ENCODE measurements at places on chromosomes 5 and 9.

DNA sequence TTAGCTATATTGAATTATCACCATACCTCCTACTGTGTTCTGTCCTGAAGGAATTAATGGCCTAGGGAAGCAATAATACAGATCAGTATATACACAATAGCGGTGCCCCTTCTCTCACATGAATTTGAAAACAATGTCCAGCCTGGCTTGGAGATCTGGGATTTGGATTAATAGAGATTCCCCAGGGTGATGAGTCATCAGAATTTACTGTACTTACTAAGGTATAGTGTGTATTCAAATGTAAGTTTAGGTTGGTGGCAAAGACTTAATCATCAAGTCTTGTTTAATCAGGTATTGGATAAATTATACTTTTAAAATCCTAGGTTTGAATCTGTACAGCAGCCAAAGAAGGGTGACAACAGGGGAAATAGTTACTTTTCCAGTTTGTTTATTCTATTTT is 121.5 kb downstream of the FEM1C start:
- DNase-seq: no peak

DNA sequence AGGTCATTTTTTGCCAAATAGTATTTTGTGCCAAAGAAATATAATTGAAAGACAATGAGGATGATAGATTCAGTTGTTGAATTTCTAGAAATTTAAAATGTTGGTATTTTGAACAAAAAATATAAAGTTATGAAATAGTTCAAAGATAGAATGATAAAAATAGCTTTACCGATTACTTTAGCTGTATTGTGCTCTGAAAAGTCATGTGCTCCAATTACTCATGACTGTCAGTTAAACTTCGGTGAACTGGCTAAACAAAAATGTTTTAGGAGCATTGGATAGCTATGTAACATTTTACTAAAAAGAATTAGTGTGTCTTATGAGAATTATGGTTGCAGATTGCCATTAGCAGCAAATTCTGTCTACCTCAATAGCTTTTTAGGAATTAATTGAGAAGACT is 177.3 kb upstream of the VCAN start:
- no peak for DNase-seq

DNA sequence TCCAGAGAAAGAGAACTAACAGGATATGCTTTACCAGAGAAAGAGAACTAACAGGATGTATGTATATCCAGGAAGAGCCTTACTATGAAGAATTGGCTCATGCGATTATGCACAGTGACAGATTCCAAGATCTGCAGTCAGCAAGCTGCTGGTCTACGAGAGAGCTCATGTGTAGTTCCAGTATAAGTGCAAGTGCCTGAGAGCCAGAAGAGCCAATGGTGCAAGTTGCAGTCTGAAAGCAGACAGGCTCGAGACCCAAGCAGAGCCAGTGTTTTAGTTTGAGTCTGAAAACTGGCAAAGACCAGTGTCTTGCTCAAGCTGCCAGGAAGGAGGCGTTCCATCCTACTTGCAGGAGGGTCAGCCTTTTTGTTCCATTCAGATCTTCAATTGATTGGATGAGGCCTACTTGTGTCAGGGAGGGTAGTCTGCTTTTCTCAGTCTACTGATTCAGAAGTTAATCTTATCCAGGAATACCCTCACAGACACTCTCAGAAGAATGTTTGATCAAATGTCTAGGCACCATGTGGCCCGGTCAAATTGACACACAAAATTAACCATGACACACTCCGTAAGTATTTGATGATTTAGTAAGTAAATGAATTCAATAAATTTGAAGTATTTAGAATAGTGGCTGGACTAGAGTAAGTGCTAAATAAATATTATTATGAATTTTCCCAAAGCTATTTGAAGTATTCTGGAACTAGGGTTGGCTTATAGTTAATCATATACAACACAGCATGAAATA is 372.1 kb upstream of the SGCD start:
- DNase-seq: no peak

- DNase-seq: no peak
These were observed 18.5 kb upstream of the CDC42SE2 start for GRCh38 chr5:131245312-131245711.

DNA sequence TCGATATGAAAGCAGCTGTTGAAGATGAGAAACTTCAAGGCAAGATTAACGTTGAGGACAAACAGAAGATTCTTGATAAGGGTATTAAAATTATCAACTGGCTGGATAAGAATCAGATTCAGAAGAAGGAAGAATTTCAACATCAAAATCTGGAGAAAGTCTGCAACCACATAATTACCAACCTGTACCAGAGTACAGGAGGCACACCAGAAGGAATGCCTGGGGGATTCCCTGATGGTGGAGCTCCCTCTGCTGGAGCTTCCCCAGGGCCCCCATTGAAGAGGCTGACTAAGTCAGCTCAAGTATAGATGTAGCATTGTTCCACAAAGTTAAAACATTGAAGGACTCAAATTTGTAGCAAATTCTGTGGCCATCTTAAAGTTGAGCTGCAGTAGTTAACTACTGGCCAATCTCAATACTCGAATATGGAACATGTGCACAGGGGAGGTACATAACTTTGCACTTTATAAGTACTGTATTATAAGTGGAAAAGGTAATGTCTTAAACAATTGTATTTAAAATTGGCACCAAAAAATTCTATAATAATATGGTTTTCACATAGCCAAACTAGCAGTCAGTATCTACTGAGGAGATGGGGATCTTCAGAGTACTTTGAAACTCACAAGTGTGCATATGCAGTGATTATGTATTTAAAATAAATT is 237.5 kb downstream of the CHSY3 start:
- DNase-seq: no peak

DNA sequence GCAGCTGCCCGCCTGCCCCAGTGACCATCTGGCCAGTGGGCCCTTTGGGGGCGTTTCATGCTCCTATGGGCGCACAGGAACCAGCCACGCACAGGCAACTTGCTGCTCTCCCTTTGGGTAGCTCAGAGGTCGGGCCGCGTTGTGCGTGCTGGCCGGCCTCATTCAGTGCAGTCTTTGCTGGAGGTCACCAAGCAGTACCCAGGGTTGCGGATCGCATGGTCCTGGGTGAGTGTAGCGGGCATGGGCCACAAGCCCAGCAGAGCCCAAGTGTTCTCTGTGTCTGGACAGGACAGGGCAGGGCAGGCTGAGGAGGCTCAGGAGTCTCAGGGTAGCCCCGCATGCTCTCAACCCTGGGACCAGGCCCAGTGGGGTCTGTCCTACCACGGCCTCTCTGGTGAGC is 9.9 kb upstream of the MRNIP start:
- DNase-seq: no peak

DNA sequence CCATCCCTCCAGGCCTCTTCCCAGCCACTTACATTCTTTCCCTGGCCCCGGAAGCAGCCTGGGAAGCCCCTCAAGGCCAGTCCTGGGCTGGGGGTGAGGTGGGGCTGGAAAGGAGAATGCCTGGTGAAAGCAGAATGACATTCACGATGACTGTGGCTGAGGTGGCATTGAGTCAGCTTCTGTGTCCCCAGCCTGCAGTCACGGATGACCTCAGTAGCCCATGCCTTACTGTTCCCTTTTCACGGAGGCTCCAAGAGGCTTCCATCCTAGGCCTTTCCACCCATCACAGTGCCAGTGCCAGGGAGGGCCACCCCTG is 2.7 kb downstream of the PRDM12 start:
- no peak for DNase-seq

DNA sequence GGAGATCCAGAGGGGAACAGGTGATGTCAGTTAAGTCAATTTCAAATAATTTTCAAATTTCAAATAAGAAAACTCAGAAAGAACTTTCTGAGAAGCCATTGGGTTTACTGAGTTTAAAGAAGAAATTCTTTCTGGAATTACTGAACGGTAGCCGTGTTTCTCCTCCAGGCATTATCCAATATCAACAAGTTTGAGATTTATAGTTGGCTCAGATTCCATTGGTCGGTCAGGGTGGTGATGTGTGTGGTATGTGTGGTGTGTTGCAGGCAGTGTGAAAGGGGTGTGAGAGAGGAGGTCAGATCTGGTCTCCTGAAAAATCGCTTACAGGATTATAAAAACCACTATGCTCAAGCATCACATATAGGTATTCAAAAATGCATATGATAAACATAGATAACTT is 60.1 kb downstream of the PDE4D start:
- no peak for DNase-seq

- DNase-seq: no peak
These were observed 13.2 kb downstream of the TMEM8B start for GRCh38 chr9:35842020-35842745.

- no peak for DNase-seq
These were observed 80.3 kb upstream of the CCDC152 start for GRCh38 chr5:42676362-42676761.

- DNase-seq: no peak
These were observed 1.1 kb downstream of the IL4 start for GRCh38 chr5:132674671-132675506.

GRCh38 chr5:166163996-166164610 is 2127.3 kb upstream of the WWC1 start:
- DNase-seq: no peak

- DNase-seq: no peak
These were observed 62.7 kb downstream of the NDFIP1 start for GRCh38 chr5:142171270-142171669.

- DNase-seq: no peak
These were observed 127.4 kb upstream of the TAF11L2 start for GRCh38 chr5:17370651-17371050.

DNA sequence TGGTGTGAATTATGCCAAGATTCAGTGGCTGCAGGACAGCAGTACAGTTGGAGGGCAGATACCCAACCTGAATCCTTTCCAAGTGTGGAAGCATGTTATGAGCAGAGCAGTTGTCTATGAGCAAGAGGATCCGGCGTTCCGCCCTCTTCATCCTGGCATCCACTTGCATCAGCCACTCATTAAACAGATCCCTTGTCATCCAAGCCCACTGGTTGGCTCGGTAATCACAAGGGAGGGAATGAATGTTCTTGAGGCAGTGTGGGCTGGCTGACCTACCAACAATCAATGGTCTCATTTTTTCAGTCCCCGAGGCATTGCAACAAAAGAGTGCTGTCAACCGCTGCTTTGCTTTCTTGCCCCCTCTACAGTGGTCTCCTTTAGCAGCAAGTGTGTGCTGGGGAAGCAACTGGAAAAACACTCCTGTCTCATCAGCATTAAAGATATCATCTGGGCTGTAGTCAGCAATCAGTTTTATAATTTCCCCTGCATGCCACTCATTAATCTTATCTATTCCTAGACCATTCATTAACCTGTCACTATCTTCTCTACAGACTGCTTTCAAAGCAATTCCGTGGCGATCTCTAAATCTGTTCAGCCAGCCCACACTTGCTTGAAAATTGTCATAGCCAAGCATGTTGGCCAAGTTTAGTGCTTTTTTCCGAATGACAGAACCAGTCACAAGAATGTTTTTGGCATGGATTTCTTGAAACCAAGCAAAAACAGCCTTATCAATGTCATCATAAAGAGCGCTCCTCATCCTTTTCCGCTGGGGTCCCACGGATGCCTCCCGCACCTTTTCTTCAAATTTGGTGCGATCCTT is 4.9 kb downstream of the TIGD6 start:
- DNase-seq: no peak

Data from bone marrow (tissue), 2 donors.